ENCODE measurements at places on chromosomes 16 and 17.
A peak's percentile ranks its signal among the peaks of the same experiment; 100 is the strongest.

DNA sequence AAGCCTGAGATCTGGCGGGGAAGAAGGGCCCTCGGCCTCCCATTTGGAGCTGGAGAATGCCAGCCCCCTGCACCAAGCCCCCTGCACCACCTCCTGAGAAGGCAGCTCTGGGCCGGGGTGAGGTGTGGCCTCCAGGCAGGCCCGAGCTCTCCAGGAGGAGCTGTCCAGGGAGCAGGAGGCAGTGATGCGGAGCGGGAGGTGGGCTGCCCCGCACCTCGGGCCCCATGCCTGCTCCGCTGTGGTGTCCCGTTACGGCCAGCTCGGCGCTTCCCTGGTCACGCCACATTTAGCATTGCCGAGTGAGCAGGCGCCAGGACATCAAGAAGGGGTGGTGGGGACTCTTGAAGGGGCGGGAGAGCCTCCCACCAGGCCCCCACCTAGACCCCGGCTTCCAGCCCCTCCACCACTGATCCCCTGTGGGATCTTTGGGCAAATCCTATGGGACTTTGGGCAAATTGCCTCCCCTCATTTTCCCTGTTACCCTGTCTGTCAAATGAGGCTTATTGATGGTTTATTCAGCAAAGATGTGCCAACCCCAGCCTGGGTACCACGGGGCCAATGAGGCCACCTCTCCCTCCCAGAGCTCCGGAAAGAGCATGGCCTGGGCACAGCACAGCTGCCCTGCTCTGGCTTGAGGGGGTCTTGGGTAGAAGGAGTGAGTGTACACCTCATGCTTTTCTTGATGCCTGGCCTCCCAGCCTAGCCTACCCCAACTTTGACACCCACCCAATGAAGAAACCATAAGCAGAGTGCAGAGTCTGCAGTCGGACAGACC is 15.3 kb downstream of the FOXN1 start:
- DNase-seq: no peak

- DNase-seq: peak; percentile 44
Observed at GRCh38 chr17:39671651-39672521, 3.6 kb downstream of the PNMT start.

DNA sequence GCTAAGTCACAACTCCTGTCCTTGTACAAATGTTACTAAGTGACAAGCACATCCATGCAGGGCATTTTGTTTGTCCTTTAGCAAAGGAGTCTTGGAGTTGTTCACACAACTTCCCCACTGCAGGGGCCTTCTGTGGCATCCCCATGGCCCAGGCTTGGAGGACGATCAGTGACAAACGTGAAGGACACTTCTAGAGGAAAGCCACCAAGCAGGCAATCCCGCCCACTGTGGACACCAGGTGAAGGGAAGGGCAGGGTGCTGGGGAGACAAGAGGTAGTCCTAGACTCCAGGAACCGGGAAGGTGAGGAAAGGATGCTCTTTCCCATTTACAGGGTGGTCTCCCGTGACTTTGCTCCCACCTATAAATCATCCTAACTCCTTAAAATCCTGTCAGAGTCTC is 4.1 kb downstream of the WDR45B start:
- no peak for DNase-seq

- DNase-seq: peak; percentile 67
Observed at GRCh38 chr17:4980644-4981216, 6.7 kb downstream of the CAMTA2 start.

DNA sequence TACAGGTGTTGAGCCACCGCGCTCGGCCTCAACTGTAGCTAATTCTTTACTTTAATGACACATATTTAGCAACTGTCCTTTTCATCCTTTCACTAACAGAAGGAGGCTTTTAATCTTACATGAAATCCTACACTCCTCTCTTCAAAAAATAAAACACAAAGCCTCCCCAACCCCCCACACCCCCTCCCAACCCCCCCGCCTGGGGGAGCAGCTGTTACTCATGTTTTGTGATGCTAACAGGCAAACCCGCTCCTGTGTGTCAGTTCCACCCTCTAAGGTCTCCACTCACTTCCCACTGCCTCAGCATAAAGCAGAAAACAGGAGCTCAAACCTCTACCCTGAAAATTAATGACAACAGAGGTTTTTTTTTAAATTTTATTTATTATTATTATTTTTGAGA is 55.4 kb upstream of the SLC25A19 start:
- no peak for DNase-seq

- DNase-seq: no peak
Observed at GRCh38 chr16:85396879-85397871, 215.9 kb upstream of the GSE1 start.

DNA sequence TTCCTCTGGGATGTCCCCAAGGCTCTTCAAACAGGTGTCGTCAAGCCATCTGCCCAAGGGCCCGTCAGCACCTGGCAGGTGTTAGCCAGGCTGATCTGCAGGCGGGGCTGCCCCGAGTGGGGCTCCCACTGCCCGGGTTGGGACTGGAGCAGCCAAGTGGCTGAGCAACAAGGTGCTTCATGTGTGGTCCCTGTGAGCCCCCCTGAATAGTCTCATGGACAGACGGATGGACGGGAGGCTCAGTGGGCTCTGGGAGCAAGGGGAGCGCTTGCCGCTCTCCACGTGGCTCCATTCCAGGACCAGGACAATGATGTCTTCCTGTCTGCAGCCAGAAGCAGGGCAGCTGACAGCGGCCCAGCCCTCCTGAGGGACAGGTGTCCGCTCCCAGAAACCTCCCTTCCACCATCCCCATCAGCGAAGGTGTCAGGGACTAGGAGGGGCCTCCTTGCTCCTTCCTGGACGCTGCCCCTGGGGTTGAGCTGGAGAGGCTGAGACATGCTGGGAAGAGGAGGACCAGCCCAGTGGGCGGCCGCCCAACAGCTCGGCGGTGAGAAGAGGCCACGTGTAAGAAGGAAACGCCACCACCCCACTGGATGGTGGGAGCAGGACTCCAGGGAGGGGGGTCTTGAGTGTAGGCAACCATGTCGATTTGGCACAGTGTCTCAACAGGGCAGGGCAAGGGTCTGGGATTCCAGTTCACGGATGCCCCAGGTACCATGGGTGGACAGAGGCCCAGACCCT is 9.6 kb downstream of the SNAI3 start:
- DNase-seq: no peak

GRCh38 chr16:25395528-25395927 is 137.9 kb upstream of the ZKSCAN2 start:
- DNase-seq: no peak

- DNase-seq: no peak
Observed at GRCh38 chr17:8140065-8141029, 11.9 kb downstream of the PER1 start.

GRCh38 chr17:45828582-45829133 is 16.0 kb upstream of the SPPL2C start:
- DNase-seq: no peak

DNA sequence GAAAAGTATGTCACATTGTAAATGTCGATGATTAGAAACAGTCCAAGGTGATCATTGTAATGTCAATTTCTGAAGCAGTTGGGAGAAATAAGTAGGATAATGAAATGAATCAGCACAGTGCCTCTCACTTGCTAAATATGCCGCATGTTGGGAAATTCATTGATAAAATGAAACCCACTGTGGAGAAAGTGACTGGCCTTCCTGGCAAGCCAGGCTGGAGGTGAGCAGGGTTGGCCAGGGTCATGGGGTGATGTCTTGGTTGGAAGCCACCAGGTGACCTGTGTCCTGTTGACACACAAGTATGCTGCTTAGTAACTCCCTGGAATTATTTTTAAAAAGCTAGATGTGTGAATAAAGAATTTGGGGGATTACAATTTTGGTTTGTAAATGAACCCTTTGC is 14.9 kb upstream of the WNT9B start:
- no peak for DNase-seq

- DNase-seq: no peak
Observed at GRCh38 chr17:4551141-4551540, 4.0 kb downstream of the MYBBP1A start.

GRCh38 chr17:75722542-75723095 is 1.4 kb downstream of the ITGB4 start:
- no peak for DNase-seq

- DNase-seq: no peak
Observed at GRCh38 chr17:32954477-32954876, 26.5 kb downstream of the TMEM98 start.

GRCh38 chr17:76581515-76581914 is 4.1 kb downstream of the ST6GALNAC2 start:
- DNase-seq: no peak

GRCh38 chr16:75794426-75794825 is 68.1 kb upstream of the CPHXL start:
- DNase-seq: no peak

DNA sequence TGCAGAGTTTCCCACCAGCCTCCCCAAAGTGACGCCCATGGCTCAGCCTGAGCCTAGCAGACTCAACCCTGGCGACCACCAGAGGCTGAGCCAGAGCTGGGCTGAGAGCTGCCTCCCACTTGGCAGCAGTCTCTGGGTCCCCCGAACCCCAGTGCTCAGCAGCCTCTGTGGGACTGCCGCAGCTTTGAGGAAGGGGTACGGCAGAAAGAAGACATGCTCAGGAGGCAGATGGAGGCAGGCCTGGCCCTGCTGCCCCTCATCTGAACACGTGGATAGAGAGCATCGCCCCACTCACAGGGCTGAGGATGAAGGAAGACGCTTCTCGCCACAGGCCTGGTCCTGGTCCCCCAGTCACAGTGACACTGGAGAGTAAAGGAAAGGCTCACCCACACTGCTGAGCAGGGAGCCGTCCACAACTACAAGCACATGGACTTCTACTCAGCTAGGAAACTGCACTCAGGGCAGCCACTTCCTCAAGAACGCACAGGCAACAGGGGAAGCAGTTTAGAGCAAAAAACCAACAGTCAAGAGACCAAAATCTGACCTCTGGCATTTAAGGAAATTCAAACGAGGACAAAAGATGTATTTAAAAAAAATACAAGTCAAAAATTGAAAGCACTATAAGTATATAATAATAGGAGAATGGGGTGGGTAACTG is 45.2 kb upstream of the GSG1L start:
- no peak for DNase-seq

DNA sequence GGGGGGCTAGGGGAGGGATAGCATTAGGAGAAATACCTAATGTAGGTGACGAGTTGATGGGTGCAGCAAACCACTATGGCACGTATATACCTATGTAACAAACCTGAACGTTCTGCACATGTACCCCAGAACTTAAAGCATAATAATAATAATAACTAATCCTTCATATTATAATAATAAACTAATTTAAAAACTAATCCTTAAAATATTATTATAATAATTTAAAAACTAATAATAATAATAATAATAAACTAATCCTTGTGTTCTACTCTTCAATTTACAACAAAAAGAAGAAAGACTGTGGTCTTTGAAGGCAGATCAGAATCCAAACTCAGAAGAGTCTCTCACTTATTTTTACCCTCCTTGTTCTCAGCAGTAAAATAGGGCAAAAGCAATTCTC is 774.9 kb downstream of the CDH8 start:
- no peak for DNase-seq

DNA sequence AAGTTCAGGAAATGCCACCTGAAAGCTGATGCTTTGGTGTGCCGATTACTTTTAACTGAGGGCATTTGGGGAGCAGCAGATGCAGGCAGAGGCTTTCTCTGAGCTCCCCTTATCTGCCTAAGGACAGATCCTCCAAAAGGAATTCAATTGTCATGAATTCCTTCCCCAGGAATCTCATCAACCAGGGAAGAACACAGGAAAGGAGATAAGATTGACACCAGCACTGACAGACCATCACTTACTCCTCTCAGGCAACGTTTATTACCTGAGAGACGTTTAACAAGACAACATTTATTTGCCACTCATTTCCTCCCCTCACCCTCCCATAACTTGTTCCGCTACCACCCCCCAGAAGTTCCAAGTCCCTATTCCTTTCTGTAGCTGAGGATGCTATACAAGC is 17.6 kb upstream of the CDRT4 start:
- DNase-seq: no peak

DNA sequence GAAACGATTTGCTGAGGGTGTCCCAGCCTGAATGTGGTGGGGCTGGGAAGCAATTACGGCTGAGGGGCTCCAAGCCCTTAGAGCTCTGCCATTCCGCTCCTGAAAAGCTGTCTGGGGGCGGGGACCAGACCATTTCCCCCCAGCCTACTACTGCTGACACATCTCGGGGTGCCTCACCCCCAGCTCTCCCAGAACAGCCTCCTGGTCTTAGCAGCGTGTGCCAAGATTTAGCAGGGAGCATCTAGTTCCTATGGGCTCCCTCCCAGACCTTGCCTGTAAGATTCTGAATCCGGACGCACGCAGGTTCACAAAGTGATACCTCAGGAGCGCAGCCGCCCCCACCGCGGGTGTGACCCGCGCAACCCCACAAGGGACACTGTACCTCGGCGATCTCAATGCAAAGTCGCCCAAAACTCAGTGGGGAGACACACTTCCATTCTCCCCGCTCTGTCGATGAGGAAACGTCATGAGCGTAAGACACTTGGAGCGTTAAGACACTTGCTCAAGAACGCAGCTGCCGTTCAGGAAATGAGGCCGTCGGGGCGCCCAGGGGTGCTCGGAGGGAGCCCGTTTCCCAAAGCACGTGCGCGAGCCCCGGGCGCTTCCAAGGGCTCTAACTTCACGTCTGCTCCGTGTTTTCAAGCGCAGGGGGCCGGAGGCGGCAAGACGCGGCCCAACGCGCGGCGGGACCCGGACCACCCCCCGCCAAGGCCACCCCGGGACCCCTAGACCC is 629 bp downstream of the GEMIN4 start:
- DNase-seq: peak; percentile 55

DNA sequence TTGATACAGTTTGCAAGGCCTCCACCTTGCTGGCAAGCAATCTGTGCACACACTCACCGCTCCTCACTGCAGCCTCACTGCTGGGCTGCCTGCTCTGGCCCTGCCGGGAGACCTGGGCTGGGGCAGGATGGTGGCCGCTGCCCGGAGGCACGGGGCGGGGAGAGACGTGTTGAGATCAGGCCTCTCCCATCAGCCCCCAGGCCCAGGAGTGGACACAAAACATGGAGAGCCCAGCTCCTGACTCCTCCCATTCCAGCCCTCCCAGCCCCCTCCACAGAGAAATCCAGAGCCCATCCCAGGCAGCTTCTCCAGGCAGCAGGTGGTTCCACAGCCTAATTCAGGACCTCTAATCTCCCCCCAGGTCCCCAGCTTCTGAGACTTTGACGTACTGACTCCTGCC is 23.1 kb upstream of the RPL38 start:
- no peak for DNase-seq

DNA sequence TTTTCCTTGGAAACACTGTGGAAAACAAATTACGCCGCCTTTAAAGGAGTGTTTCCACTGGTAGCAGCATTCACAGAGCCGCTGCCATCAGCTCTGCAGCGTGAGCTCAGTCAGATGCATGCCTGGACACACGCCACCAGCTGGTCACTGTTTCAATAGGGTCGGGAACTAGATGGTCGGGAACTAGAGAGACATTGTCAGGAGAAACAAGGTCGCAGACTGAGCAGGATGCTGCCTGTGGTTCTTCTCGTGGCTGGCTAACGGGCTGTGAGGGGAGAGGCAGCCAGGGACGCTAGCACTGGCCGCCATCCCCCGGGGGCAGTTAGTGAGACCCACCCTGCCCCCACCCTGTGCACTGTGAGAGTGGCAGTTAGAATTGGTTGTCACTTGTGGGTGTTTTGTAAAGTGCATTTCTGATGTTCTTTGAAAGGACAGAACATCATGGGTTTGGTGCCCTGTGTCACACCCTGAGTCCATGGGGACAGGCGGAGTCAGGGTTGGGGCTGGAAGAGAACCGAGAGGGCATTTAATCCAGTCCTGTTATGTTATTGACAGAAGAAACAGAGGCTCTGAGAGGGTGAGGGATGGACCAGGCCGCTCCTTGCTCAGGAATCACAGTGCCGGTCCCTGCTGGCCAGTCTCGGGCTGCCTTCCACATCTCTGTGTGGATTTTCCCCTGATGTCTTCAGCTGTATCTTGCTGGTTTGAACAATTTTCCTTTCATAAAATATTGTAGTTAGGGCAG is 86.3 kb downstream of the SPECC1 start:
- peak; percentile 55 for DNase-seq

- DNase-seq: no peak
Observed at GRCh38 chr16:72428681-72429376, 256.9 kb upstream of the PMFBP1 start.

Data from EH (cell line).